ENCODE measurements at places on chromosomes 11 and 22.

DNA sequence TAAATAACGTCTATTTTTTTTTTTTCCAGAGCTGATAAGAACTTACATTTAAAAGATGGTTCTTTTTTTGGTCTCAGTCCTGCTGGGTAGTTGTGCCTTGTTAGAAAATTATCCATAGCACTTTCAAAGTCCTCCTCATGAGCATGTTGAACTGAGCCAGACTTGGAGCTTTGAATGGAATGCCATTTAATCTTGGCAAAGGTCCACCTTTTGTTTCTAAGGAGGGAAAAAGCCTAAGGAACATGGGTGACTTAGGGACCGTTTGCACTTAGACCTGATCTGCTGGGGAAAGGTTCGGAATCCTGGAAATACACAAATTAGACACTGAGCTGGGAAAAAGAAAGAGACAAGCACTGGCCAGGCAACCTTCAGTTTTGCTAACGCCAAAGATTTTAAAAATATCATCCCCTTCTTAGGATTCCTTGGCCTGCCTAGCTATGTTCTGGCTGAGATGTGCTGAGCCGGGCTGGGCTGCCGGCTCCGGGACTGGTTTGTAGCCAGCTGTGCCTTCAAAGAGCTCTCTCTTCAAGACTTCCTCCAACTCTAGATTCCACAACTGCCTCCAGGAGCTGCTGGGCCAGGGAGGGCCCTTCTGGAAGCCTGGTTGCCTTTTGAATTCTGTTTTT, 67.4 kb downstream of the ENDOD1 start:
- no peak for DNase-seq

DNA sequence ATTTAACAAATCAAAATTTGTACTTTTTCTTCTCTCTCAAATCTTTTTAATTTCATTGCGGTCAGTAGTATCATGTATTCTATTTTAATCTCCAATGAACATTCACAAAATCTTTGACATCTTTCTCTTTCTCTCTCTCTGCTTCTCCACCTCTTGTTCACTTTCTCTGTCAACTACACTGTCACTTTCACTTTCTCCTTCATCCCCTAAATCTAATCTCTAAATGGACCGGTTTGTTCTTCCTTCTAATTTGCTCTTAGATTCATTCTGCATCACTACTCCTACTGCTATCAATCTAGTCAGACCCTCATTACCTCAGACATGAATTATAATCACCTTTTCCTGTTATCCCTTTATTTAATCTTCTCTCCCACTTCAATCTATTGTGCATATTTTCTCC, 18.6 kb downstream of the CCDC73 start:
- DNase-seq: no peak

DNA sequence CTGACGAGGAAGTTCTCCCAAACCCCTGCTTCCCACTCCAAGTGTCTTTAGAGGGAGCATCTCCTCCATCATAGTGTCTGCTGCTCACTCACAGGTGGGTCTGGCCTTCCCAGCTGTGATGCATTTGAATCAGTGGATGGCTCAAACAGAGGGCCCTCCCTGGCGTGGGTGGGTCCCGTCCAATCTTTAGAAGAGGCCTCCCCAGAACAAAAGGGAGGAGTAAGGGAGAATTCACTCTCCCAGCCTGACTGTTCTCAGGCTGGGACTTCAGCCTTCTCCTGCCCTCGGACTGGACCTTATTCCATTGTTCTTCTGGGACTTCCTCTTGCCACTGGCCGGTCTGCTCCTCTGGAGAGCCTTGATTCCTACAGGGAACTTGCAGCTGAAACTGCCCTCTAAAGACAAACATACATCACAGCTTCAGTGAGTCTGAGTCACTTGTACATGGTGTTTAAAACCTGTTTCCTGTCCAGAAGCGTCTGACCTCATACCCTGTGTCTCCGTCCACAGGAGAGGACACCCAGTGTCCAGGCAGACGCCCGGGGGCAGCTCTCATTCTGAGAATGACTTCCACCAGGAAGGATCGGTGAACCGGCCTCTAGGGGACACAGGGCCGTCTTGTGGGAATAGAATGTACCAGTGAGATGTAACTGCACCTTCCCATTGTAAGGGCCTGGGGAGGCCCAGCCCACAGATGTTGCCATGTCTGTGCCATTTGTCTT, 234.7 kb downstream of the BRD1 start:
- no peak for DNase-seq

GRCh38 chr11:74923125-74923524, 25.8 kb downstream of the XRRA1 start:
- DNase-seq: no peak

DNA sequence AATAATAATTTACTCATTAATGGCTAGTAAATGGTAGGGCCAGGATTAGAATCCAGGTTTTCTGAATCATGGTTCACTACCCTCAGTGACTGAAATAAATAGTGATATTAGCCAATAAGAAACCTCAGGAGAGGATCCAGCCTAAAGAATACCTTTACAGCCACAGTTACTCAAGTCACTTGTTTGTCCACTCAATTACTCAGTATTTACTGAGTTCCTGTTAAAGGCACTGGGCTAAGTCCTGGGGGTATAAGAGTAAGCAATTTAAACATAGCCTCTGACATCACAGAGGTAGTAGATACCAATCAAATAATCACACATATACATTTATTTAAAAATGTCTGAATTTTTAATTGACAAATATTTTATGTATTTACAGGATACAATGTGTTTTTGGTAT, 56.8 kb upstream of the GAB2 start:
- no peak for DNase-seq

DNA sequence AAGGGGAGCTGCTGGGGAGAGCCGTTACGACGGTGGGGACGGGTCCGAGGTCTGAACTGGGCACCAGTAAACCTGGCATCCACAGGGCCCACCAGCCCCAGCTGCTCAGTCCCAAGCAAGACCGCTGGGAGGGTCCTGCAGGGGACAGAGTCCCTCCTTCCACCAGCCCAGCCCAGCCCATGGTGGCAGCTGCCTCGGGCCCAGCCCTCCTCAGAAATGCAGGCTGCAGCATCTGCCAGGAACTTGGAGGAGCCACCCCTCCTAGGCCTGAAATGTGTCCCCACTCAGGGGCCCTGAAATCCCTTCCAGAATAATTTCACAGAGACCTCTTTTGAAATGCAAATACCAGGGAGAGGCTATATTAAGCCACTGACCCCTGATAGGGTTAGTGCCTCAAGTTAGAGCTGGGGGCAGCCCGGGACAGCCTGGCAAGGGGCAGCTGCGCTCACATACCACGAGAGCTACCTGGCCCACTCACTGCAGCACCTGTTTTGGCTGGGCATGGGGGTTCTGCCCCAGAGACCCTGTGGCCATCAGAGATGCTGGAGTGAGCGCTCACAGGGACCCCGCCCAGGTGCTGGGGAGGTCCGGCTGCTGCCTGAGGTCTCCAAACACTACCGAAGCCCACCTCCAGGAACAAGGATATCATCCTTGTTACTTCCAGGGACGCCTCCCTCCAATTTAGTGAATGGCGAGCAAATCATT, 53.1 kb downstream of the CELSR1 start:
- DNase-seq: no peak

GRCh38 chr11:112989198-112989597, 28.0 kb downstream of the NCAM1 start:
- DNase-seq: no peak

- no peak for DNase-seq
These were observed 4.7 kb downstream of the DGCR8 start for GRCh38 chr22:20084547-20085413.

DNA sequence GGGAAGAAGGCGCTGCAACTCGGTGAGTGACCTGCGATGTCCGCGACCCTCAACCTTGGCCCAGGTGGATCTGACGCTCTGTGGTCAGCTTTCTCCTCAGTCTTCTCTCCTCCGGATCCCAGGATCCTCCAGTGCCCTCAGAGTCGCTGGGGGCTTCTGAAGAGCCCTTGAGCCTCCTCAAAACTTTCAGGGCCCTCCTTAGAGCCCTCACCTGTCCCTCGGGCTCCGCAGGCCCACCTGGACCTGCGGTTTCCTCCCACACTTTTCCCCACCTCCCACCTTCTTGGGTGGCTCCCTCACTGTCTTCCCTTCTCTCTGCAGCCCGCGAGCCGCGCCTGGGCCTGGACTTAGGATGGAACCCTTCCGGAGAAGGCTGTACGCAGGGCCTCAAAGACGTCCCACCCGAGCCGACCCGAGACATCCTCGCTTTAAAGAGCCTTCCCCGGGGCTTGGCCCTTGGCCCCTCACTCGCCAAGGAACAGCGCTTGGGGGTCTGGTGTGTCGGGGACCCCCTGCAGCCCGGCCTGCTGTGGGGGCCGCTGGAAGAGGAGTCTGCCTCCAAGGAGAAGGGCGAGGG, 335 bp downstream of the ZNF408 start:
- DNase-seq: no peak

DNA sequence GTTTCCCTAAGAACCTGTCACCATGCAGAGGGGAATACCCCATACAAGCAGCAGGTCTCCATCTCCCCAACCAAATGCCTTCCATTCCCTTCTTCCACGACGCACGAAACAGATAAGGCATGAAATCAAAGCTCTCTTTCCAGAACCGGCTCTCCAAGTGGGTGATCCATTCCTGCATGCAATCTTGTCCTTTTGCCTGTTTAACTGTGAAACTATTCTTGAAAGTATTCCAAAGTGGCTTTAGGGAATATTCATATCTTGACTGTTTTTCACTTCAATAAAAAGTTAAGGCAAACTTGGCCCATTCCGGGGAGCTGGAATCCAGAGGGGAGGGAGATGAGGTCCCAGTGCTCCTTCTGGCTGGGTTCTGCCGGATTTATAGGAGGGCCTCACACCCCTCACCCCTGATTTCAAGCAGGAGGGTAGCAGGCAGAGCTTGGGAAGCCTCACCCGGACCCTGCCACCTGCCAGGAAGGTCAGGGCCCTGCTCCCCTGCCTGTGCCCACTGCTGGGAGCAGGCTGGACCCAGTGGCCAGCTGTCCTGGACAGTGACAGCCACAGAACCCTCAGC, 60.9 kb downstream of the SCGB1A1 start:
- no peak for DNase-seq

DNA sequence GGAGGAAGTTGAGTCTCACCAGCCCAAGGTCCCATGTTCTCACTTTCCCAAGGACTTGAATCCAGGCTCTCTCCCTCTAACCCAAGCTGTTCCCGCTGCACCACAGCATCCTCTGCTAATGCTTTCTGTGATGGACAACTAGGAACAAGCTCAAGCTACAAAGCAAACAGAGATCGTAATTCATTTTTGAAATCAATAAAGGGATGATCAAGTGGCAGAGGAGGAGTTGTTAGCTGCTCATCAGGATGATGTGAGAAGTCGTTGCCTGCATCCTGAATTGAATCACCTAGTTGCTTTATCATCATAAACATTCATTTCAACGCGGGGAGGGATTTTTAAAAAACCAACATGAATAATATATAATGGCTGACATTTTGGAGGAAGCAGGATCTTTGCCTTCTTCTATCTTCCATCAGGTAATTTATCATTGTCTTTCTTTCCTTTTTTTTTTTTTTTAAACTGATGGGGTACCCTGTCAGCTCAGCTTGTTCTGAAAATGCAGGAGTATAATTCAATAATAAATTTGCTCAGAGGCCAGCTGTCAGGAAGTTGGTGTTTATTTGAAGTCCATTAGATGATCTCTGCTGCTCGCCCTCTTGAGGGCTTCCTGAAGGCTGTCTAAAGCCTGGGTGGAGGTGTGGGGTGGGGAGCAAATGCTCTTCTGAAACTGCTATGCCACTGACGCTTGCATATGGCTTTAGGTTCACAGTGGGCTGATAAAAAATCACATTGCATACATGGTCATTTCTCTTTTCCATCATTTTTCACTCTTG, 174.4 kb upstream of the NARS2 start:
- no peak for DNase-seq

DNA sequence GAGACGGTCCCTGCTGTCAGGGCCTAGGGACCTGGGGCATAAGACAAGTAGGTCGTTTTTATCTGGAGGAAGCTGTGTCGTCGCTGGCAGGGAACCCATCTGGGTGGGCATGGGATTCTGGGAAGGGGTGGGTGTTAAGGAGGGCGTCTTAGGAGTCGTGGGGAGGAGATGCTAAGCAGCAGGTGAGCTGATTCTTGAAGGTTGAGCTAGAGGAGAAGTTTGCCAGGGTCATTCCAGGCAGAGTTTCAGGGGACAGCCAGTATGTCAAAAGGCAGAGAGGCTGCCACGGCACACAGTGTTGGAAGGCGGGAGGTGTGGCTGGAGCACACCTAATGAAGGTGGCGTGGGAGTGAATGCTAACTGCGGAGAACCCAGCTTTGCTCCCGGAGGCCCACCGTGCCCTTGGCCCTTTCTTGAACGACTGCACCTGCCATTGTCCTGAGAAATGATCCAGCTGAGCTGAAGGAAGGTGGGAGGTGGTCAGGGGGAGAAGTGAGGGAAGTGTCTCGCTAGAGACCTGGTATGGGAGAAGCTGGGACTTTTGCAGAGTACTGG, 1.3 kb downstream of the FAM118A start:
- no peak for DNase-seq

DNA sequence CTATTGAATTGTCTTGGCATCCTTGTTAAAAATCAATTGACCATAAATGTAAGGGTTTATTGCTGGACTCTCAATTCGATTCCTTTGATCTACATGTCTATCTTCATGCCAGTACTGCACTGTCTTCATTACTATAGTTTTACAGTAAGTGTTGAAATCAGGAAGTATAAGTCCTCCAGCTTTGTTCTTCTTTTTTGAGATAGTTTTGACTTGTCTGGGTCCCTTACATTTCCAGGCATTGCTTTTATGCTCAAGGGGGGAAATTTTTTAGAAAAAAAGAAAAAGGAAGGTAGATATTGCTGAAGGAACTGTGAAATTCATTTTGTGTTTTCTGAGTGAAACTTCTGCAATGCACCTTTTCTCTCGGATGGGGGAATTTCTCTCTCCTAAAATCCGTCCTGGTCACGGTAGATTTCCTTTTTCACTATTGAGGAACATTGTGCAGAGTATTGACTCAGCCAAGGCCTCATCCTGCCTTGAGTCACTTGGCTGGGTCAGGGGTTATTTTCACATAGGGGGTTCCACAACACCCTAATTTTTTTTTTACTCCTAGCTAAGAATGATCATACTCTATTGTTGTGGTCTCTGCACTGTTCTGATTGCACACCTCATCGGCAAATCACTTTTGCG, 2.8 kb upstream of the ACER3 start:
- no peak for DNase-seq

- DNase-seq: no peak
These were observed at the start of gene DNHD1 for GRCh38 chr11:6497069-6497839. DNHD1 (plus strand) TSS chr11:6497280; CDS start chr11:6498216, 936 bp downstream.

- DNase-seq: peak; percentile 98
These were observed 6.7 kb downstream of the IL18 start for GRCh38 chr11:112156956-112157766.

DNA sequence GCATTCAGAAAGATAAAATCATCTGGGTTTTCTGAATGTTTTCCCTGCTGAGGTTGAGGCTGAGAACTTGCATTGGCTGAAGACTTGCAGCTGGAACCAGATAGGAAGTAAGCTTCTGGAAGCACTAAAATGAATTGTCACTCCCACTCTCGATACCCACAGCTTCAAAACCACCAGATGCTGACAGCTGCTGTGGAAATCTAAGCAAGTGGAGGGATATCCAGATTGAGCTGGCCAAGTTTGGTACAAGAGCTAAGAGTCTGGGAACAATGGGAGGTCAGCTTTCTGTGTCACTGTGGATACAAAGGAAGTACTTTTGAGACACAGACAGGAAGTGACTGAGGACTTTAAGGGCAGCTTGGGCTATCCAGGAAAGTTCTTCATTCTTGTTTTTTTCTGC, 51.3 kb upstream of the CD44 start:
- DNase-seq: no peak

- no peak for DNase-seq
These were observed 48.9 kb downstream of the ST14 start for GRCh38 chr11:130208241-130209127.
